Stimulated activated CD4-positive, alpha-beta T cell treated with anti-CD3 and anti-CD28 coated beads, Interleukin-12 subunit alpha, Interleukin-12 subunit beta, amount 100 ng/mL, for 24 hours (primary cell): ENCODE measurements at places on chromosomes 3 and 15.
A peak's percentile ranks its signal among the peaks of the same experiment; 100 is the strongest.

DNA sequence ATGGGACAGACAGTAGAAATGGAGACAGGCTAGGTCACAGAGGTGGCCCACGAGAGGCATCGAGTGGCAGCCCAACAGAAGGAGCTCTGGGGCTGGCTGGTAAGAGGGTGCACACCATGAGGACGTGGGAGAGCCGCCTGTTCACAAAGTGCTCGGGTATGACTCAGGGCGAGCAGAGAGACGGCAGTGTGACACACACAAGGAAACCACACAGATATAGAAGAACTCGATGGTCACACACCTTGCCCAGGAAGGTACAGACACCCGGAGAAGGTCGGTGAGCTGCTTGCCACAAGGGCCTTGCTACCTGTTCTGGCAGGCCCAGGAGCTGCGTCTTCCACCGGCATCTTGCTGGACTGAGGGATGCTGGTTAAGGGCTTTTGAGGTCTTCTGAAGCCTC, 50.2 kb downstream of the CA12 start:
- DNase-seq = no peak

DNA sequence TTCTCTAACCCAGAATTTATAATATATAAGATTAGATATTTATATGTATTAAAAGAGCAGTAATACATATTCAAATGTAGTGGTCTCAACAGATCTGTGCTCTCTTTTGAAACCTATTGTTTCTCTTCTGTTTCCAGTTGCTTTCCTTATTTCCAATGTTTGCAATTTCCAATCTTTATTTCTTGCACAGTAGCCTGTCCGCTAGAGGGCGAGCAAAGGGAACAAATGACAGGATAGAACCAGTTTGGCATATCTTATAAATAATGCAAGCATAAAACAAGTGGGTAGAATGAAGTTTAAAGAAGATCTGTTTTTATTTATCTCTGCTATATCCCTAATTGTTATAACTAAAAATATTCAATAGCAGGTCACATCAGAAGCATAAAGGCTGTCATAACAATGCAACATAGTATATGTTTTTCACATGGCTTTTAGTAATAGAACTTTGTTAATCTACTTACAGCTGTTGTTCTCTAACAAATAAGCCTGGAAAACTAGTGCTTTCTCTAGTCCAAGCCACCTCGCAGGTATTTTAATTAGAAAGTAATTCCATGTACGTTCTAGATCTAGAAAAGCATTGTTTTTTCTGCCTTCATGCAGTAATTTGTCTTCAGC, 15.1 kb upstream of the TCAIM start:
- peak; percentile 46 for DNase-seq

DNA sequence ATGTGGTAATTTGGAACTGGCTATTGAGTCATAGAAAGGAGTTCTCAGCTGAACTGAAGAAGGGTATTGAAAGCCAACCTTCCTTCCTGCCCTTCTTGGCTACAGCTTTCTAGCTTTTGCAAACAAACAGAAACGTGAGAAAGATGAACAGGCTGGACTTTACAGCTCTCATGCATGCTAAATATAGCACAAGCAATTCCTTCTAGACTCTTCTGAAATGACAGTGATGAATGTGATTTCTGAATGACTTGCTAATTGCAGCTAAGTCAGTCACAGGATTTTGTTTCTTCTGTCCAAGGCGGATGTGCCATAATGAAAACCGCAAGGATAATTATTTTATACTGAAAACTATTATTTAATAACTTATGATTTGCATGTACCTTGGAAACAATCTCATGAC, 36.3 kb downstream of the BCHE start:
- no peak for DNase-seq

GRCh38 chr3:115254492-115255196, 107.6 kb upstream of the ZBTB20 start:
- DNase-seq = no peak

- DNase-seq = no peak
These were observed 1045.5 kb upstream of the NR2F2 start for GRCh38 chr15:95284933-95285421.

- DNase-seq = no peak
These were observed 177.6 kb downstream of the PDZRN3 start for GRCh38 chr3:73447111-73447510.

GRCh38 chr15:97972366-97972765, 11.9 kb downstream of the ARRDC4 start:
- DNase-seq = no peak

DNA sequence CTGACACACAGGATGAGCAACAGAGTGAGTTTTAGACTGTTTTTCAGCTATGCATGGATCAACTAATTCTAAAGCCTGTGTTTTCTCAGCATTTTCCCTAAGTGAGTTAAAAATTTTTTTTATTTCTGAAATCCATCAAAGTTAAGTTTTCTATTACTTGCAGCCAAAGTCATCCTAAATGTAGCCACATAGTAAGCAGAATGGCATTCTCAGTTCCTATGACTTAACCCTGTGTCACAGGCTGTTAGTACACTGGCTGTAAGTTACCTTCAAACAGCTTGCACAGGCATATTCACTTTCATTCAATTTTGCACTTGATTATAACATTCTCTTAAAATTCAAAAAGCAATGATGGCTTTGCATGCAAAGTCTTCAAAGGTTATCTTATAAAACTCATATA, 368.2 kb downstream of the OCA2 start:
- DNase-seq = no peak

DNA sequence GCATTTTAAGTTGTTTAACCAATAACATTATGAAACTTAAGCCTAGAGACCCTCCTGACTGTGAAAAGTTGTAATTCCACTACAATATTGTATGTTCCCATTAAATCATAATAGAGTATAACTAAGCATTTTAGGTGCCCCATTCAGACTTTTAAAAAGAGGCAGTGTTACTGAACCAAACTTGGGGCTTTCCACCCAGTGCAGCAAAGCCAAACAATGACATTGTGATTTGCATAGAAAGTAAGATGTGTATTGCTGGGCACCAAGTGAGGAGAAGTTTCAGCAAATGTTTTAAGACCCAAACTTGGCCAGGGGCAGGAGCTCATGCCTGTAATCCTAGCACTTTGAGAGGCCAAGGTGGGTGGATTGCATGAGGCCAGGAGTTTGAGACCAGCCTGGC, 706.2 kb downstream of the GRM7 start:
- no peak for DNase-seq

GRCh38 chr3:150083655-150084042, 113.0 kb upstream of the PFN2 start:
- DNase-seq = no peak

GRCh38 chr3:157999246-157999645, 107.0 kb downstream of the SHOX2 start:
- DNase-seq = no peak

GRCh38 chr3:4850928-4851265, 128.3 kb upstream of the BHLHE40 start:
- DNase-seq = no peak

DNA sequence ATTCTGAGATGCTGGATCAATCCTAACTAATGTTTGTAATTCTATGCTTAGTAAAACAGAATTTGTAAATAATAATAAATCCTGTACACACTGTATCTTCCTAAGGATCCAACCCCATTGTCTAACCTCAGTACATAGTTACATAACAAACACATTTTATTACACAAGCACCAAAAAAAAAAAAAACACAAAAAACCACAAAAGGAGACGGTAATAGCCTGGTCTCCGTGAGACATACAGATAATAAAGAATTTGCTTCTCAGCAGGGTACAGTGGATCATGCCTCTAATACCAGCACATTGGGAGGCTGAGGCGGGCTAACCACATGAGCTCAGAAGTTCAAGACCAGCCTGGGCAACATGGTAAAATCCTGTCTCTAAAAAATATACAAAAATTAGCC, 558.7 kb downstream of the MAGI1 start:
- no peak for DNase-seq
